Naive B cell (primary cell): ENCODE measurements at places on chromosomes 4 and X. TPM values are rescaled to one million over a fixed set of nuclear protein-coding genes. Genes with fewer than 3 reads are reported as not detected.

GRCh38 chr4:40283968-40284367 is 51.2 kb upstream of the CHRNA9 start:
- DNase-seq = peak; percentile 50

DNA sequence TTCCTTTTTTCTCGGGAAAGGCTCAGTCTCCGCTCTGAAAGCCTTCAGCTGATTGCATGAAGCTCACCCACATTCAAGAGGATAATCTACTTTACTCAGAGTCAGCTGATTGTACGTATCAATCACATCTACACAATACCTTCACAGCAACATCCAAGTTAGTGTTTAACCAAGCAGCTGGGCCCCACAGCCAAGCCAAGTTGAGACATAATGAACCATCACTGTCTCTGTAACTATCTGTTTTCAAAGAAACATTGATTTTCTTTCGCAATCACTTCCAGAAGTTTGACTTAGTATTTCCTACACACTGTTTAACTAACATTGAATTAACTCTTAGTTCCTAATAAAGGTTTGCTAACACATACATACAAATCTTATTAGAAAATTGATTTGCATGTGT is 40.3 kb downstream of the RWDD4 start:
- DNase-seq = no peak

DNA sequence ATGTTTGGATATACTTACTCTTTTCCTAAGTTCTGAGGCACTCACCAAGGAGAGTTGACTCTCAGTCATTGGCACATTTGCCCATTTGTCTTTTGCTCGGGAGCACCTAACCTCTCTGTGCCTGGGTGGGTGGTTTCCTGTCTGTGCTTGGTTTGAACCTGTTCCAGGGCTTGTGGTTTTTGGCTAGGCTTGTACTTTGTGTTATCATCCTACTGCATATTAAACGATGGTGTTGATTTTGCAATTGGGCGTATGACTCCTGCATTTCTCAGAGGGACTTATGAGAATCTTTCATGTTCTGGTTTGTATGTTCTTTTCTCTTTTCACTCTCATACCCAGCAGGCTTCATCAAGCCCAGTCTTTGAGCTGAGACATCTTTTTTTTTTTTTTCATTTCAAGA is 161.7 kb downstream of the BTC start:
- DNase-seq = no peak

GRCh38 chrX:68086709-68087108 is 346.6 kb downstream of the OPHN1 start:
- no peak for DNase-seq

- peak; percentile 88 for DNase-seq
These were observed 90.4 kb upstream of the RASGEF1B start for GRCh38 chr4:81562093-81562492.

GRCh38 chr4:47617607-47618006 is 132.5 kb downstream of the ATP10D start:
- no peak for DNase-seq

DNA sequence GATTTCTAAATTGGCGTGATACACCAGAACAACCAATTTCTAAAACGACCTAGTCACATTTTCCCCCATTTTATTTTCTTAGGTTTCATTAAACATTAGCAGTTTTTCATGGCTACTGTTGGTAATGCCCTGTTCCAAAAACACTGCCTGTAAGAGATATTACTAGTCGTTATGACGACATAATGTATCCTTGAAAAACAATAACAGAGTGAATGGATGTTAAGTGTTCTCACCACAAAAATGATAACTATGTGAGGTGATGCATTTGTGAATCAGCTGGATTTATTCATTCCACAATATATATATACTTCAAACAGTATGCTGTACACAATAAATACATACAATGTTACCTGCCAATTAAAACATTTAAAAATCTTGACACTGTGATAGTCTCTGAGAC is 1147.6 kb upstream of the PCDH10 start:
- DNase-seq = no peak

- DNase-seq = no peak
These were observed 29.9 kb upstream of the ADRA2C start for GRCh38 chr4:3736290-3736689.

- no peak for DNase-seq
These were observed 30.9 kb downstream of the STOX2 start for GRCh38 chr4:183936047-183936446.

DNA sequence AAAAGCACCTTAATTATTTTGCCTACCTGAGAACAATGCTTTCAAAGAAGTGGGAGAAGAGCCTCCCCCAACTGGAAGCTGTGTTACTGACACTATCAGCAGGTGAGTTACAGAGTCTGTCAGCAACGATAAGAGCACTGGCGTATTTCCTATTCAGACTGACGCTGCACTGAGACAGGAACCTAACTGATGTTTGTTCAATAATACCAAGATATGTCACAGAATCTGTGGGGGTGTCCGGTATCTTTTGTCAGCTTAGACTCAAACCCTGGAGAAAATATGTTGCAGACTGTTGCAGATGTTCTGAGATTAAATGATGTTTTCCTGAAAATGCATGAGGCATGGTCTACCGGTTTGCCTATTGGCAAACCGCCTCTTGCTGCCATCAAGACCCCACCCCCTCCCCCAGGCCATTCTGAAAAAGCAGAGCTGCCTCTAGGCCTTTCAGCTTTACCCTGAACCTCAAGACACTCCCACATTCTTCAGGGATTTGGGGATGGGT is 115.2 kb upstream of the KIT start:
- no peak for DNase-seq

DNA sequence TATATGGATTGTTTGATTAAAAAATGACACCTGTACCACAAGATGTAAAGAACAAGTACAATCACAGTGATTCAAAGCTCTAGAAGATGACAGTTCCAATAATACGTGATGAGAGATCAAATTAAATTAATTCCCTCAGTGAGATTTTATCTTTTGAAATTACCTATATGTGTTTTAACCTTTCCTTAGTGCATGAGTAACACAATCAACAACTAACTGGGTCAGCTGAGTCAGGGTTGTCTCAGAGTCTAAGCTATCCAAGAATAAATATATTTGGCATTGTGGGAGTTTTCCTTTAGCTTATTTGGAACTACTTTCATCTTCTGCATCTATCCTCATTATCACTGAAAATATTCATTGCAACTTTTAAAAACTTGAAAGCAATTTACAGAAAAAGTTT is 162.8 kb downstream of the WDFY3 start:
- DNase-seq = no peak

- no peak for DNase-seq
These were observed 690.9 kb downstream of the PCDH19 start for GRCh38 chrX:99719140-99719539.

- DNase-seq = no peak
These were observed 324.2 kb downstream of the PCDH19 start for GRCh38 chrX:100085846-100086245.

DNA sequence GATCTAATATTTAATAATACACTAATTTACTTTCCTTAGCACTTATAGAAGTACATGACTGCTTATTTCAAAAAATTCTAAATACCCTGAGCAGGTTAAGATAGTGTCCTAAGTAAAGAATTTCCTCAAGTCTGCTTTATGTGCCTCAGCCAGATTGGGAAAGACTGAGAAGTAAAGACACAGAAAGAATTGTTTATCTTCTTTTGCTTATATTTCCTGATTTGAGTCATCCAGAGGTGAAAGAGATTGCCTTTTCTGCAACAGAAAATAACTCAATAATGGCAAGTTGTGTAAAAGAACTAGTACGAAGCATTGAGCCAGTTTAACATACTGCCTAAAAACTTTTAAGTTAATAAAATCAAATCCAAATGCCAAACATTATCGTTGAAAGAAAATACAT is 45.0 kb downstream of the NAF1 start:
- DNase-seq = no peak

- no peak for DNase-seq
These were observed 64.4 kb downstream of the TBC1D19 start for GRCh38 chr4:26648260-26648659.

GRCh38 chrX:103927030-103927429 is 35.4 kb upstream of the TMSB15B start:
- DNase-seq = no peak

DNA sequence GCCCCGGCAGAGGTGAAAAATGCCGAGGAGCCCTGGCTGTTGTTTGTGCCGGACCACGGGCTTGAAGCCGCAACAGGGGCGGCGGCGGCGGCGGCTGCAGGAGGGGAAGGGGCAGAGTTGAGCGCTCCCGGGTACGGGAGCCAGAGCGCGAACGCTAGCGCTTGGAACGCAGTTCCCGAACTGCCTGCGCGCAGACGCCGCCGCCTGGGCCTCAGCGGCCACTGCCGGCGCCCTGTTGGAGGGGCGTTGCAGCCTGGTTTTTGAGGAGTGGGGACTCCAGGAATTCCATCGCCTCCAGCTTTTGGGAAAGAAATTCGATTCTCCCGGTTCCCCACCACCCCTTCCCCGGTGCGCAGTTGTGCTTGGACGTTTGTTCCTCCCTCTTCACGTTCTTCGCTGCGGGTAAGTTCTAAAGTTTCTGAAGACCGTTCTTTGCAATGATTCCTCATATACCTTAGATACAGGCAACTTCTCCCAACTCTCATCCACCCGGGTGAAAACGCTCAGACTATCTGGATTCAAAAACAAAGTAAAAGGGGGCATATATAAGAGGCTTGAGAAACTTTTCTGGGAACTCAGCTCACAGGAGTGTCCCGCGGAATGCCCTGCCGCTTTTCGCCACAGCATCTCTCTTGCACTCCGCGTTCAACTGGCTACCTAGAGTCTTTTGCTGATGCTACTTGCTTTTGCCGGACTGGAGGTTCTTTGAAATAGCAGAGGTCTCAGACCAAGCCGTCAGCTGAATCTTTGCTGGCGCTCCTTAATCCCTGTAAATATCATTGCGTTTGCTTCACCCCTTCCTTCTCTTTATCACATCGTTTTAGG is 1.0 kb downstream of the FAT4 start:
- no peak for DNase-seq

- DNase-seq = no peak
These were observed 345 bp downstream of the SLC6A8 start for GRCh38 chrX:153688071-153688470.

DNA sequence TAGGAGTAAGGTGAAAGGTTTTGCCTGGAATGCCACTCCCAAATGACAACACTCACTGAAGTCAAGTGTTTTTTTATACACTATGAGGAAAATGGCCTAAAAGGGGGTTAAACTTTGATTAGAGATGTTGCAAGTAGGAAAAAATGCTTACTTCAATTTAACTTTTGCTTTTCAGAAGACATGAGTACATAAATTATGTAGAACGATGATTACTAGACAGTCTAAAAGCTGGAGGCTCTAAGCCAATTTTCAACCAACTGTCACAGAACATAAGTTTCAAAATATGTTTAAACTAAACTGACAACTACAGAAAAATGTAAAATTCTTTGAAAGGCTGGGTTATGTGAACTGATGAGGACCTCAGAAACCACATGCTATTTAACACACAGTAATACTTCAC is 83.4 kb downstream of the SHISA3 start:
- no peak for DNase-seq

DNA sequence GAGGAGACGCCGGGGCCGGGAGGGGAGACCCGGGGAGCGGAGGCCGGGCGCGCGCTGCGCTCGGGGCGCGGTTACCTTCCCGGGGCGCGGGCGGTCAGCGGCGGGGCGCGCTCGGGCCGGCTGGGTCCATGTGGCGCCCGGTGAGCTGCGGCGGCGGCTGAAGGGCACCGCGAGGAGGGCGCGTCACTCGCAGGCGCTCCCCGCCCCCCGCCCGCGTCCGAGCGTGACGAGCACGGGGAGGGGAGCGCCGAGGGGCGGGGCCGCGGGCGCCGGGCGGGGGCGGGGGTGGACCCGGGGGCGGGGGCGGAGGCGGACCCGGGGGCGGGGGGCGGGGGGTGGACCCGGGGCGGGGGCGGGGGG is at the start of gene CPLX1:
Gene CPLX1, minus strand, starts transcription at position 159 of the 360 bp plus-strand sequence. CDS start 1,607 bp downstream, outside the sequence.
- DNase-seq = no peak

- no peak for DNase-seq
These were observed 31.6 kb downstream of the TIGD2 start for GRCh38 chr4:89142691-89143669.

DNA sequence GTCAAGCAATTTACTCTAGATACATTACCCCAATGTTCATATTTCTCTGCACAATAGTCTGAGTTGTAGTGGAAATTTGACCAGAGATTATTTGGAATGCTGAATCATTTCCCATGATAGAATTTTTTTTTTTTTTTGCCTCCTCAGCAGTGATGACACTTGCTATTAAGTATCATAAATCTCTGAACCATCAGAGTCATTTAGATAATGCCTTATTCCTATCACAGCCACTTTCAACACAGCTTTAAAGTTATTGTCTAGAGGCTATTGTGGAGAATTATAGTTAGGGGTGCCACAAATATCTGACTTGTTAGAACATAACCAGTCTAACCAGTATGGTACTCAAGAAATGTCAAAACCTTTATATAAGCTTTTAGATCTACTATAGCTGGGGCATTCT is 79.8 kb downstream of the LCORL start:
- no peak for DNase-seq

DNA sequence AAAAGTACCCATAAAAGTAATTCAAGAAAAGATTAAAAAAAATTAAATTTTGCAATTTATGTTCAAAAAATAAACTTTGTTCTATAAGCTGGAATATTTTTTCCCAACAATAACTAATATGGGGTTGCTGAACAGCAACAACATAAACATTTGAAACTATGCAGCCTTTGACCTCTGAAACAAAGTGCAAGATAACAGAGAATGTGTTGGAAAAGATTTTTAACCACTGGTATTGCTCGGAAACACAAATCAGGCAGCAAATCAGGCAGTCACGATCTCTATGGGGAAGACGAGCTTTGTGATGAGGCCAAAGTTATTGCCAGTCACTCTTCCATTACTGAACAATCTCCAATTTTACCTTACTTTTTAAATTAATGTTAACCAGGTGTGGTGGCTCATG is 332.1 kb downstream of the PABPC4L start:
- no peak for DNase-seq

GRCh38 chrX:84205276-84205675 is 17.3 kb upstream of the RPS6KA6 start:
- DNase-seq = no peak

TRO gene
- polyA plus RNA-seq = 1.5 TPM

ARX gene
- not detected for polyA plus RNA-seq

FGB gene
- not detected for polyA plus RNA-seq

NLGN3 gene
- polyA plus RNA-seq = not detected

GLOD5 gene
- not detected for polyA plus RNA-seq

CLNK gene
- 1.2 TPM for polyA plus RNA-seq

EGF gene
- polyA plus RNA-seq = not detected

GRPR gene
- 0.34 TPM for polyA plus RNA-seq

SGMS2 gene
- not detected for polyA plus RNA-seq

HDX gene
- 1.6 TPM for polyA plus RNA-seq

SORCS2 gene
- not detected for polyA plus RNA-seq

XAGE1A gene
- not detected for polyA plus RNA-seq

SMIM31 gene
- not detected for polyA plus RNA-seq

IRF2 gene
- 119 TPM for polyA plus RNA-seq

KCTD8 gene
- polyA plus RNA-seq = not detected

CMC4 gene
- 22.5 TPM for polyA plus RNA-seq
